ENCODE measurements at places on chromosomes 2 and 18.

- DNase-seq, result no peak
Observed at GRCh38 chr2:172965433-172966212, 110.0 kb upstream of the MAP3K20 start.

DNA sequence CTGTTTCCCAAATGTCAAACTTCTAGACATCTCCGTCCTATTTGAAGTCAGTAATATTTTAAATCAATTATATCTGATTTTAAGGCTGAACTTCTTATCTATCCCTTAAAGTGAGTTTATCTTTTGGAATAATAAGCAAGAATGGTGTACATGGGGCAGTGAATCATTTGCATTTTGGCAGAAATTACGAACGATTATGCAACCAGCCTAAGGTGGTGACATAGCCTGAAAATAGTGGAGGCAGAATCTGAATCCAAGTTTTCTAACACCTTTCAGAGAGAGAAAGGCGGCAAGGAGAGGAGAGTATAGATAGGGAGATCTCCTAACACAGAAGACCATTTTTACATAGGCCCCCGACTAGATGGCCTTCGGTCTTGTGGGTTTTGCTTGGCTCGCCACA, 10.7 kb downstream of the ZBTB14 start:
- no peak for DNase-seq

- DNase-seq, result no peak
Observed at GRCh38 chr2:197045115-197045514, 118.6 kb upstream of the PGAP1 start.

- DNase-seq, result no peak
Observed at GRCh38 chr2:33123216-33123615, 176.5 kb downstream of the LTBP1 start.

GRCh38 chr2:38515155-38516074, 87.3 kb downstream of the HNRNPLL start:
- DNase-seq, result no peak

- DNase-seq, result no peak
Observed at GRCh38 chr2:71778936-71779773, 325.8 kb downstream of the DYSF start.

- DNase-seq, result no peak
Observed at GRCh38 chr2:147365622-147366021, 479.2 kb upstream of the ACVR2A start.

DNA sequence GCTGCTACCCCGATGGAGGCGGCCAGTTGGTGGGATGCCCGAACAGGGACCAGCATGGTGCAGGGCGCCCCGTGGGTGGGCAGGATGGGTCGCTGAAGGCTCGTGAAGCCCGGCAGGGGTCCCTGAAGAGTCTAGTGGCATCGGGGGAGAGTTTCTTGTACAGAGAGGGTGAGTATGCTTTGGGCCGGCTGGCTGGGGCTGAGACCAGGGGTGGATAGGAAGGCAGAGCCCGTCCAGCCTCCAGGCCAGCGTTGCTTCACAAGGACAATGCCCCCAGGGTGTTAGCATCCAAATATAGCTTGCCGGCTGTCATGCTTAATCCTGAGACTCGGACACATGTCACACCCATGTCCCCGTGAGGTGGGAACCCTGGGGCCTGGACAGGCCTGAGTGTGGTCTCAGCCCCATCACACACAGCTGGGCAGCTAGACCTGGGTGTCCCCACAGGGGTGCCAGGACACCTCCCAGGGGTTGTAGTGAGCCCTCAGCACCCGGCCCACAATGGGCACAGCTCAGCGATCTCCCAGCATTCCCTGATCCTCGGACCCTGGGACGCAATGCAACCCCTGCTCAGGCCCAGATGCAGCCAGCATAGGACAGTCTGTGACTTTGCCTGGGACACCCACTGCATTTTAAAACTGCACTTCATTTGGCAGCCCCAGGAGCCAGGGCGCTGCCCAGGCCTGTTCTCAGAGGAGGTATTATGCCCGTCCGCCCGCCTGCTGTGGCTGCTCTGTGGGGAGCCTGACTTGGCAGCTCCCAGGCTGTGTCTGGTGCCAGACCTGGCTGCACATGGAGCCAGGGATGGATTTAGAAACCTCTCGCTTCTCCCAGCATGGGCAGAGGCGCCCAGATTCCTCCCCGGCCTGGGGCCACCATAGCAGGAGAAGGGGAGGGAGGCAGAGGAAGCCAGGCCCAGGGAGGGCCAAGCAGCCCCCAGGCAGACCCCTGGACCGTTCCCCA, 36.4 kb downstream of the RAMP1 start:
- no peak for DNase-seq

GRCh38 chr2:54577035-54577434, 120.9 kb downstream of the SPTBN1 start:
- DNase-seq, result no peak

GRCh38 chr2:220987839-220988238, 584.3 kb downstream of the EPHA4 start:
- no peak for DNase-seq

Measured in activated CD8-positive, alpha-beta memory T cell treated with anti-CD3 and anti-CD28 coated beads for 4 hours (primary cell).